ENCODE measurements at places on chromosomes 5 and 9. TPM values are rescaled to one million over a fixed set of nuclear protein-coding genes. Genes with fewer than 3 reads are reported as not detected.

HTR1A gene
- not detected for polyA plus RNA-seq

CDH6 gene
- polyA plus RNA-seq = 3.6 TPM

GPR150 gene
- polyA plus RNA-seq = not detected

ZNG1A gene
- 18.7 TPM for polyA plus RNA-seq

LMNB1 gene
- 1.1 TPM for polyA plus RNA-seq

IL4 gene
- not detected for polyA plus RNA-seq

ADGRD2 gene
- polyA plus RNA-seq = not detected

GGTA1 gene
- polyA plus RNA-seq = 239 TPM

ADAMTS12 gene
- polyA plus RNA-seq = 0.50 TPM

SPINK6 gene
- polyA plus RNA-seq = not detected

PCDHGA5 gene
- polyA plus RNA-seq = 1.4 TPM

ACOT12 gene
- polyA plus RNA-seq = not detected

RCL1 gene
- 10.8 TPM for polyA plus RNA-seq

LOX gene
- polyA plus RNA-seq = 8.6 TPM

CARD6 gene
- 4.6 TPM for polyA plus RNA-seq

HRCT1 gene
- 17.4 TPM for polyA plus RNA-seq

MED27 gene
- 15.5 TPM for polyA plus RNA-seq

RAB3C gene
- polyA plus RNA-seq = not detected

BTNL8 gene
- 2.0 TPM for polyA plus RNA-seq

ABO gene
- 0.43 TPM for polyA plus RNA-seq

PCA3 gene
- polyA plus RNA-seq = 2.0 TPM

ANKRD20A1 gene
- polyA plus RNA-seq = not detected

FOXD1 gene
- polyA plus RNA-seq = 6.7 TPM

C9orf153 gene
- polyA plus RNA-seq = not detected

TMEM38B gene
- 4.2 TPM for polyA plus RNA-seq

PCDHB13 gene
- 0.75 TPM for polyA plus RNA-seq

AKNA gene
- 11.9 TPM for polyA plus RNA-seq

EDIL3 gene
- 89.7 TPM for polyA plus RNA-seq

DOCK8 gene
- 2.9 TPM for polyA plus RNA-seq

TLX3 gene
- not detected for polyA plus RNA-seq

DDX4 gene
- not detected for polyA plus RNA-seq
